ENCODE measurements at places on chromosomes 12 and 14.

DNA sequence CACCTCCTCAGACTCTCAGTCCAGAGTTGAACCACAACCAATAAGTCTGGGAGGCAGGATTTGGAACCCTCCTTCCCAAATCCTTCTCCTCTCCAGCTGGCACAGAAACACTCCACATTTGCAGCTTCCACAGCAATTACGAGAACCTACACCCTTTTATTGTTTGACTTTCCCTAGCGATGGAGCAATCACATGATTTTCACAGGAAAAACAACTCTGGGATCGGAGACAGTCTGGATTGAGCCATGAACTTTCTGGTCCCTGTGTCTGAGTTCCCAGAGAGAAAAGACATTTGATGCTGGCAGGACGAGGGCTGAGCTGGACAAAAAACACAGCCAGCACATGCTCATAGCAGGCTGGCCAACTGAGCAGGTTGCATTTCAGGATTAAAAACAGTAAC, 49.0 kb upstream of the STON2 start:
- no peak for DNase-seq

- no peak for DNase-seq
Measured at GRCh38 chr12:77274926-77275325, 209.6 kb upstream of the E2F7 start.

GRCh38 chr12:55850893-55851292, 8.2 kb upstream of the MMP19 start:
- DNase-seq: no peak

DNA sequence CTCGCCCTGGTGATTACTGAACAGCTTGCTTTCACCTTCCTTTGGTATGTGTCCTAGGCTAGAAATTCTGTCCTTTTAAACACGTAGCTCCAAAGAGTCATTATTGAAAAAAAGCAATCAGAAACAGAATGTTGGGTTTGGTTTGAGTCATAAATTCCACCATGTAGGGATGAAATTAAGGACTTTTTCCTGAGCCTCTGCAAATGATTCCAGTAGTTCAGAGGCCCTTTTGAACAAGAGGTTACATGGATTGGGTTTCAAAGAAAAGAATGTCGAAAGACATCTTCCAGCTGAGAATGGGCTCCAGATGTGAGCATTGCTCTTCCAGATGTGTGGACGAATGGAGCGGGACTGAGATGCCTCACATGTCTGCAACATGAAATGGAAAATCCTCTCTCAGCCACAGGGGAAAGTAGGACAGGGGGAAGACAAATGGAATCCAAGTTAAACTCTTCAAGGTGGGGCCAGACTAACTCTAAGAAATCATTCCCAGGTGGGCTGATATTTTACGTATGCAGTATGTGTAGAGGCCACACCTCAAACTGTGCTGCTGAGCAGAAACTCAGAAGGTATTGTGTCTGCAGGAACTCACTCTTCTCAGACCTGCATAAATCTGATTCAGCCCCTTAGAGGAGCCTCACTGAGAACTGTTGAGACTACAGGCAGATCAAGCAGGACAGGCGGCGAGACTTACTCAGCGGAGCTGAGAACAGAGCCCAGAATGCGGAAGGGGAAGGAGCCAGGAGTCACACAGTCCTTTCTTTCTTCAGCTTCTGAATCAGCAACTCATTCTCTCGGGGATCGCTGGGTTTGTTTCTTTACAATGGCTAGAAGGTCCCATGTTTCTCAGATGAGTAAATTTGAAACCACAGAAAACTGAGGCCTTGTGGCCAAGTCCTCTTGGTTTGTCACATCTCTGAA, 23.3 kb upstream of the EMP1 start:
- DNase-seq: peak; percentile 41

DNA sequence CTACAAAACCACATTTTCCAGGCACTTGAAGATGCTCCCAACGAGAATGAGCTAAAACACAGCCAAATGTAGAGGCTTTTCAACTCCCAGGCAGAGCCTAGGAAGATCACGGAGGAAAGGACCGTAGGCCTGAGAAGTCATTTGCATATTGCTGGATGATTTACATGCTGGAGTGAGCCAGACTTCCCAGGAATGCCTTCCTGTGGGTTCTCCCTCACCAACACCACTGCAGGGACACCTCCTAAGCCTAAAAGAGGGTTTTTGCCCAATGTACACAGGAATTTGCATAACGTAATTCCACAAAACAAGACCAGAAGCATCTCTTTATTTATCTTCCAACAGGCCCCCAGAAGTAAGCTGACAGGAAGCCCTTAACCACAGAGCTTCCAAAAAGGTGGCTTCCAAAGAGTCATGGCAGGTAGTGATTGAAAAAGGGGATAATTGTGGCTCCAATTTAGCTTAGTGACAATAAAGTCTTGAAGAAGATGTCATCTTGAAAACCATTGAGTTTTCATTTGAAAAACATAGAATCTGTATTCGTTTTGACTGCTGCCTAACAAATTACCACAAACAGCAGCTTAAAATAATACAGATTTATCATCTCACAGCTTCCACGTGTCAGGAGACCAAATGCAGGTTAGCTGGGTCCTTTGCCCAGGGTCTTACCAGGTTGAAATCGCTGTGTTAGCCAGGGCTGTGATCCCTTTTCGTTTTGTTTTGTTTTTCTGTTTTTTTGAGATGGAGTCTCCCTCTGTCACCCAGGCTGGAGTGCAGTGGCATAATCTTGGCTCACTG, 116.2 kb downstream of the EGLN3 start:
- DNase-seq: no peak

DNA sequence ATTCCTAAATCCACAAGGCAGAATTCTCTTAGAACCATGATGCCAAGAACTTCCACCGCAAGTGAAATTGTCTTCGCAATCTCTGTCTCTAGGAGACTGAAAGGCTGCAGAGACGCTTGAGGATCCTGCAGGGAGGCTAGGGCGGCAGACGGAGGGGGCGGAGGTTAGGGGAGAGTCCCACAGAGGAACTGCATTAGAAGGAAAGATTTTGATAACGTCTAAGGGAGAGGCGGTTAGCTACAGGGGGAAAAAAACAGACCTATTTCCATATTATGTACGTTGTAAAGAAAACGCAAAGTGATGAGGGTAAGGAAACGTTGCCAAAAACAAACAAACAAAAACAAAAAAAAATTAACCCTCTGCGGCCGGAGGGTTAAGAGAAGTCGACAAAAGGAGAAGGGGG, 595 bp downstream of the KLHL28 start:
- DNase-seq: peak; percentile 64

- DNase-seq: no peak
Measured at GRCh38 chr14:20262642-20263128, 23.6 kb downstream of the OR11H4 start.

- DNase-seq: no peak
Measured at GRCh38 chr12:25962932-25963525, 4.5 kb downstream of the RASSF8 start.

DNA sequence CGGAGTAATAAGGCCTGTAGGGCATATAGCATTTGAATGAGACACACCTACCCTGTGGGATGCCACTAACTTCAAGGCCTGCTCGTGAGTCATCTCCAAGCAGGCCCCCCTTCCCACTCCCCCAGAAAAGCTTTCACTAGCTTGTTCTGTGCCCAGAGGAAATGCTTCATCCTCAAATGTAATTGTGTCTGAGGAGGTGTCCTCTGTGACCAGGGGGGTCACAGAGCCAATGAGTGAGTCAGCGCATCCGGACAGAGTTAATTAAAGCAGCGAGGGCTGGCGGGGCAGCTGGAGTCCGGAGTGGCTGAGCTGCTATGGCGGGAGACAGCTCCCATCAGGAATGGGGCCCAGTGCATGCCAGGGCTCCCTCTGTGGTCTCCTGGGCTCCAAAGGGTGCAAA, 27.0 kb upstream of the ESRRB start:
- no peak for DNase-seq

GRCh38 chr12:102471556-102471955, 8.8 kb downstream of the IGF1 start:
- DNase-seq: no peak

DNA sequence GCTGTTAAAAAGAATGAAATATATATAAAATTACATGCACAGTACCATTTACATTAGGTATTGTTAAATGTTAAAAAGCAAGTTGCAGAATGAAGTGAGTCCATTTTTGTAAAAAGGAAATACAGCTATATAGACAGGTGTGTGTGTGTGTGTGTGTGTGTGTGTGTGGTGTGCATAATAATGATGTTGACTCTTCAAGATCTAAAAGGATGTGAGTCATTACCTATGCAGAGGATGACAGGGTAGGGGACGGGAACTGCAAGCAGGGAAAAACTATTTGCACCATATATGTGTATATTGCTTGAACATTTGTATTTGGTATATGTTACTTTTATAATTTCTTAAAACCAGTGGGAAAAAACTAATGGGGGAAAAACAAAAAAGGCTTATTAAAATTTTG, 3.1 kb downstream of the C14orf39 start:
- no peak for DNase-seq

- peak; percentile 25 for DNase-seq
Measured at GRCh38 chr14:65223636-65224035, 121.3 kb upstream of the MAX start.

GRCh38 chr14:49895480-49895879, 2.6 kb downstream of the ARF6 start:
- DNase-seq: peak; percentile 37

- no peak for DNase-seq
Measured at GRCh38 chr14:64758691-64759554, 54.7 kb downstream of the PLEKHG3 start.

DNA sequence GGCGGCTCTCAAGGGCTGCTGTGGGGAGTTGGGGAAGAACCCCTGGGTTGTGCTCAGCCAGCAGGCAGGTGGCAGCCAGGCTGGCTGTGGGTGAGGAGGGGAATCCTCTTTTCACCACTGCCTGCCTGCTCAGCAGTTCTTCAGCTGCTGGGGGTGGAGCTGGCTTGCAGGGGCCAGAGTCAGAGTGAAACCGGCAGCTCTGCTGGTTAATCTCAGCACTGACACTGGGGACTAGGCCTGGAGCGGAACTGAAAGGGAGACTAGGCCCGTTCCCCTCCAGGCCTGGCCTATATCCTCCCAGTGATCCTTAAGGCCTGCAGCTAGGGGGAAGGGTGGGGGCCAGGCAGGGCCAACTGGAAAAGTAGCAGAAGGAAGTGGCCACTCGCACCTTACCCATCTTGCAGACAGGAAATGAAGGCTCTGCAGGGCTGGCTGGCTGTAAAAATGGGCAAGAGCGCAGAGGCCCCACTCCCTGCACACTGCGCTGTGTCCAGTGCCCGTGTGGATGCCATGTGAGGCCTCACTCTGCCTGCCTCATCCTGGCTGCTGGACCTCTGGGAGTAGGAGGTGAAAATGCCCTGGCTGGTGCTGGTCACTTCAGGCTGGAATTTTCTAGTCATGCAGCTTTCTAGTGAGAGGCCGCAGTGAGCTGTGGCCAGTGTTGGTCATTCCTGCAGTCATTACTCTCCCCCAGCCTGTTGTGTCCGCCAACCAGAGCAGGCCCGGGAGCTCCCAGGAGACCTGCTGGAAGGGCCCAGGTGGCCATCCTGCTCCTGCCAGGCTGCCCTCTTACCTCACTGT, 39.4 kb downstream of the SH2B3 start:
- peak; percentile 88 for DNase-seq

DNA sequence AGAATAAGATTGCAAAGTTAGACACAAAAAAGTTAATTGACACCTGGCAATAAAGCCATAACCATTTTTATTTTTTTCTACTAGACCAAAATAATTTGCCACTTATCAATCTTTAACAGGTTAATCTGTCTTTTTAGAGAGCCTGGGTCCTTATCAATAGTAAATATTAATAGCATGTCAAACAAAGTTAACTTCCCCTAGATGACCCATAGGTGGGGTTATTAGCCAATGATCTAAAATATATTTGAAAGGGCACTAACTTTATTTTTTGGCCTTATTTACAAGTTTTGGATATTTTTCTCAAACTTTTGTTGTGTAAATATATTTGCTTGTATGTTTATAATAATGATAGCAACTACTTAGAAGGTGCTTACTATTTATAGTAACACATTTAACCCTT, 3.9 kb downstream of the ANKRD33 start:
- DNase-seq: no peak

- no peak for DNase-seq
Measured at GRCh38 chr14:42778984-42779383, 1172.3 kb downstream of the LRFN5 start.

All from CD4-positive, alpha-beta T cell treated with Interleukin-4 for 4 hours (primary cell).